ENCODE measurements at places on chromosomes 7 and 10.

GRCh38 chr7:133491846-133492652 is 239.2 kb downstream of the EXOC4 start:
- DNase-seq: no peak

- no peak for DNase-seq
Measured at GRCh38 chr10:103111031-103111917, 81.8 kb downstream of the NT5C2 start.

- DNase-seq: no peak
Measured at GRCh38 chr10:69847458-69847857, 45.8 kb downstream of the COL13A1 start.

DNA sequence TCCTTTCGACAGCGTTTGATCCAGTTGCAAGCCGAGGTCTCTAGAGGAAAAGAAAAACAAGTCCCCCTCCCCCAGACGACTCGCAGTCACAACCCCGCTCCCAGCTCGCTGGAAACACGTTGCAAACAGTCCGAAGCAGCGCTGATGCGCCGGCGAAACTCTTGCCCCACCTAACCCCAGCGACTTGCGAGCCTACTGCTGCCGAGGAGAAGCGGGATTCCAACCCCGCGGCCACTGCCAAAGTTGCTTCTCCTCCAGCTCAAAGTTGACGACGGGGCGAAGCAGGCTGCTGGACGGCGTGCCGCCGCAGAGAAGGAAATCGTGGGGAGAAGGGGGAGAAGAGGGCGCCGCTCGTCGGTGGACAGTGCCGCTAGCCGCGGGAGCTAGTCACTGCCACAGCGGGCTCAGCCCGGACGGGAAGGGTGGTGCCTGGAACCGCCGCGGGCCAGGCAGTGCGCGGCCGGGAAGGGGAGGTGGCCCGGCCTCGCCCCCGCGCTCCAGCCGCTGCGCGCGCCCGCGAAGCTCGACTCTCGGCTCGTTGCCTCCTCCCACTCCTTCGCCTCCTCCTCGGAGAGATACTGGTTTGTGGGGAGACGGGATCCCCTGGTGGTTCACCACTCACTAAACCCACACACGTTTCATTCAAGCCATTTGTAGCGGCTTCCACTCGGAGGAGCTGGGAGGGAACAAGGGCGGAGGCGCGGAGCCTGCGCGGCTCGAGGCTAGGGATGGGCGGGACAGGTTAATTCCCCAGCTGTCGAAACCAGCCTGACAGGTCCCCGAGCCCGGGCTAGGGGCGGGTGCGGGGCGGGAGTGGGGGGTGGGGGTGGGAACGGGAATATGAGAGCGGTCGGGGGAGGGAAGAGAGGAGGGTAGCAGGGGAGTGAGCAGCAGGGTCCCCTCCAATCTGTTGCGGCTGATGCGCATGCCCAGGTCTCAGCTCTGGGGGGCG is at the start of gene GPR37:
Gene GPR37 (minus strand): TSS at position 392 of the 952 bp plus-strand sequence. CDS start 816 bp downstream, outside the sequence.
- peak; percentile 5 for DNase-seq

GRCh38 chr10:67603701-67604100 is 92.3 kb downstream of the CTNNA3 start:
- DNase-seq: no peak

GRCh38 chr10:86310702-86311101 is 55.9 kb downstream of the GRID1 start:
- no peak for DNase-seq

Data from esophagus squamous epithelium (tissue), 5 donors.